ENCODE measurements at places on chromosomes 5 and 9. TPM values are rescaled to one million over a fixed set of nuclear protein-coding genes. Genes with fewer than 3 reads are reported as not detected.

The GOLGA1 gene
- total RNA-seq, result 11.3 TPM

The WNK2 gene
- not detected for total RNA-seq

- peak; percentile 95 for DNase-seq
Measured at GRCh38 chr5:135977375-135977928, 22.7 kb upstream of the LECT2 start.

The NRARP gene
- total RNA-seq, result 0.32 TPM

GRCh38 chr5:159504857-159505304, 174.6 kb upstream of the IL12B start:
- peak; percentile 48 for DNase-seq
